ENCODE measurements at places on chromosomes 3 and 15.

DNA sequence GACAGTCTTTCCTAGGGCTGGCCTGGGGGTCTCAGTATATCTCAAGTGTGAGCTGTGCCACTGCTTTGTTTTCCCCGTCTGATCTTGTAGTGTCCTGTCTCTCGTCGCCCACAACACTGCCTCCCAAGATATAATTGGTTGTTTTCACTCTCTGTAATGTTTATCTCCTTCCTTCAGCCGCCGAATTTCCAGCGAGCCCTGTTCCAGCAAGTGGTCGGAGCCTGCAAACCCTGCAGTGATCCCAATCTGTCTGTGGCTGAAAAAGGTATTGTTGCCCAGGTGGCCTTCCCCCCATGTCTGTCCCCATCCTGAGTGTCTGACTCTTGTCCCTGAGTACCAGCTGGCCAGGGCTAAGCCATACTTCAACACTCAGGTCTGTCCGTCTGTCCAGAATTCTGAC is 9.5 kb upstream of the MANF start:
- no peak for DNase-seq

GRCh38 chr15:79365765-79366164 is 54.9 kb downstream of the TMED3 start:
- DNase-seq = no peak

DNA sequence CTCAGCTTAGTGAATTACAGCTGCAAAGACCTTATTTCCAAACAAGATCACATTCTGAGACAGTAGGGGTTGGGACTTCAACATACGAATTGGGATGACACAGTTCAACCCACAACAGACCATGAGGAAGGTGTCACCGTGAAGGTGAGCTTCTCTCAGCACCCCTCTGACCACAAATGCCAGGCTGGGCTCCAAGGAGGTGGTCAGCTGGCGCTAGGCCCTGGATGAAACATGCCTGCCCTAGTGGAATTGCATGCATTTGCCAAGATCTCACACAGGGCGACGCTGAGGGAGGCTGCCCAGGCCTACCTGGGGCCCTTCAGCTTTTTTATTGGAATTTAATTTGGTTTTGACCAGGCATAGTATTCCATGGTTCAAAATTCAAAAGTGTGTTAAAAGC is 1.8 kb downstream of the CFAP100 start:
- no peak for DNase-seq

GRCh38 chr15:72474466-72474911 is 359 bp downstream of the ARIH1 start:
- DNase-seq = peak; percentile 43

DNA sequence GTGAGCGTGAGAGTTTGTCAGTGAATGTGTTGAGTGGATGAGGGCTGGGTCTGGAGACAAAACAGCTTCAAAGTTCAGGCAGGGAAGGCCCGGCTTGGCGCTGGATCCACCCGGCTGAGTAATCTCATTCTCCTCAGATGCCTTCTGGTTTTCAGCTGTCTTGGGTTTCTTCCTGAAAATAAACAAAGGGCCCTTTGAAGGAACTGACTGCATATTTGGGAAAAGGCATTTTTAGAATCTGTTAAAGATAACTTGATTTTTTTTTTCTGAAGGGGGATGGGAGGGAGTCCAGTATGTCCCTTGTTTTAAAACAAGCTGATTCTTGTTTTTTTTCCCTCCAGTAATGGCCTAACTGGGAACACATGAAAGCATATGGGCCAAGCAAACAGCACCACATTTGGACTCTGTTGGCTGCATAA is 86.4 kb downstream of the TIGIT start:
- DNase-seq = no peak

DNA sequence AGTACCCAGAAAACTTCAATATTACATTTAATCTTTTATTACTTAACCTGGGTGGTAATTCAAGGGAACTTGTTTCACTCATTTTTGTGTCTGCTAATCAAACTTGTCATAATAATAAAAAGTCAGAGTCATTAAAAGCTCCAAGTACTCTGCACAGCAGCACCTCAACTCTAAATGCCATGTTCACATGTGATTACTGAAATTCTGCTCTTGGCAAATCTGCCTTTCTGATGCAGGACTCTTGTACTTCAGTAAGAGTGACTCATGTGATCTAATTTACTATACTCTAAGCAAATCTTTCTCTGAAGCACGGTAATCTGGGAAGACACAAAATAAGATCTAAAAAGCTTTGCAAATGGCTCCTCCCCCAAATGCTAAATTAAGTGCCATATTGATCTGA is 6.4 kb downstream of the ROBO1 start:
- DNase-seq = no peak

DNA sequence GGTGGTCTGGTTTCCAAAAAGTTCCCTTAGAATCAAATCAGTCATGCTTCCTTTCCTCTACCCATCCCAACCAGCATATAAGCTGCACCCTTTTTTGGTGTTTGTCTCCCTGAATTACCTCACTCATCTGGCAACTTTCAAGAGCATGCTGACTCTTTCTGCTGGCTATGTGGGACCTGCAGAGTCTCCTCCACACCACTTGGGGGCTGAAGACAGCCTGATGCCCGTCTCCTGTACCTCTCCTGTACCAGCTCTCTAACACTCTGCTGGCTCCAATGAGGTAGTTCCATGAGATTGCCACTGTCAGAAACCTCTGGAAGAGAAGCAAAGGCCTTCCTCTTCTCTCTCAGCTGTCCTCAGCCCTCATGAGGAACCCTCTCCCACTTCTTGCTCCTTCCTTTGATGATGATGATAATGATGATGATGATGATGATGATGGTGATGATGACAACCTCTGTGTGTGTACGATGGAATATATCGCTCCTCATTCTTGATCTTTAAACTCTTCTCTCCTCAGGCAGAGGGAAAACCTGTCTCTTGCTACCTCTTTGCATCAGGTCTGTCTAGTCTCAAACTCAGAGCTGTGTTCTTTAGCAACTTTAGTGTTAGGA is 257.5 kb downstream of the ZNF621 start:
- peak; percentile 1 for DNase-seq

- DNase-seq = no peak
Measured at GRCh38 chr3:184541886-184542562, 19.6 kb upstream of the EPHB3 start.

- DNase-seq = no peak
Measured at GRCh38 chr15:72919936-72920465, 132.3 kb upstream of the NEO1 start.

DNA sequence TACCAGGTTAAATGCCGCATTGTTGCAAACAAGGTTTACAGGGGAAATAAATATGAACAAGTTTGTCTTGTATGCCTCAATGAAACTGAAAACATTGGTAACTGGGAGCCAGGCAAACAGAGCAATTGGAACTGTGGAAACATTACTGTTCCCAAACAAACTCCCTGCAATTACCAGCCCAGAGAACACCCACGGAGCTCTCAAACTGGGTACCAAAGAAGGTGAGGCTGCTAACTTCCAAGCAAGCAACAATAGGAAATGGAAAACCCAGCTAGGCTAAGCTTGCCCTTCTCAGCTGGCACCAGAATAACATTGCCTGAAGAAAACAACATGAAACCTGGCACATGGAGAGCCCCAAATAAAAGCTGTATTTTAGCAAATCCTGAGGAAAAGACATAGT is 218.9 kb upstream of the THRB start:
- no peak for DNase-seq

GRCh38 chr3:102079809-102080197 is 230.5 kb downstream of the NFKBIZ start:
- DNase-seq = no peak

GRCh38 chr3:38555149-38555840 is 59.2 kb downstream of the EXOG start:
- DNase-seq = no peak

- DNase-seq = peak; percentile 19
Measured at GRCh38 chr3:27659279-27660021, 62.7 kb downstream of the EOMES start.

DNA sequence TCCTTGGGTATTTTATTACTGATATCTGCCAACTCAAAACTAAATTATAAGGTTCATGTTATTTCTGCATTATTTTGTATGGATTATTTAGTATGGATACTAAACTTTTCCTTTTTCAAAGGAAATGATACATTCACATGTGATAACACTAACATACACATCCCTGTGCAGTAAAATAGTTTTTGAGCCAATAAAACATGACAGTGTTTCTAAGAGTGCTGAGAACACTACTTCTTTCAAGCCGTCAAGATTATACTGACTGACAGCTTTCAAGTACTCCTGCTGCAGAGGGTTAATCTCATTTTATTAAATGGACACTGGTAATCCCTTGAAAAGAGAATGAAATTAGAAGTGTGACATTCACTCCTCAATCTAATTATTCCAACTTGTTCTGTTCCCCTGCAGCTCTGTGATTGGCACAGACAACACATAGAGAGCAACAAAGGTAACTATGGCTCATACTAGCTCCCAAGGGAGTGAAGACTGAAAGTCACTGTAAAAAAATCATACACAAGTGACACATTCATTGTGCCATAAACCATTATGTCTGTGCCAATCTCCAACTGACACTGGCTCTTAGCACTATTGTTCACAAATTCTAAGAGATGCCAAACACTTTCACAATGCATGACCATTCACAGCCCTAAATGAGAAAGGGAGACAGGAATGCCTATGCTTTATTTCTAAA is 468.6 kb downstream of the SHQ1 start:
- peak; percentile 1 for DNase-seq

DNA sequence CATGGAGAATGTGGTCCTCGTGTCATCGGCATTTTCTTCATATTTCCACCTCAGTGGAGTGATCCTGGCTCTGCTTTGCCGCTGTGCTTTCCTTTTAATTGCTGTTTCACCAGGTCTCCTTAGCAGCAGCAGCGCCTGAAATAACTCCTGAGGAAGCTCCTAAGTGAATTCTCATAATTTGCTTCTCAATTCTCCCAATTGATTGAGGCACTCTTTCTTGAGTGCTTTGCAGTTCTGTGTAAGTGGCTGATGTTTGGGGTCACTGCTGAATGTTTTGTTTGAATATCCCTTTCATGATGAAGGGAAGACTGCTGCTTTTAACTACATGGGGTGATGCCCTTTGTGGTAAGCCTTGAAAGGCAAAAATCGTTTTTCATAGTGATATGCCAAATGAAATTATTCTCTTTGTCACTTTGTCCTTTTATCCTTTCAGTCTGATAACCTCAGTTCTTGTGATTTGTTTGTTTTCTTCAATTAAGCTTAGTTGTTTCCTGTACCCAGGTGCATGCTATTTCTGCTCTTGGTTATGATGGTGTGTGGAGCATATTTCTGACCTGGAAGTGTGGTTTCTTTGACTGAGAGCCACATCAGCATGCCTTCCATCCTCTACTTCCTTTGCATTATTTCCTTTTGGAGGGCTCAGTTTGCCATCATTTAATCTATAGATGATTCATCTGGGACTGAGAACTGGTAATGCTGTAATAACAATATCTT is 36.7 kb downstream of the HMG20A start:
- DNase-seq = no peak
